ENCODE measurements at places on chromosomes 16 and 17.
A peak's percentile ranks its signal among the peaks of the same experiment; 100 is the strongest.

GRCh38 chr16:86584726-86585721, 6.7 kb downstream of the FOXL1 start:
- no peak for DNase-seq

GRCh38 chr16:66137853-66138252, 228.6 kb upstream of the CDH5 start:
- no peak for DNase-seq

DNA sequence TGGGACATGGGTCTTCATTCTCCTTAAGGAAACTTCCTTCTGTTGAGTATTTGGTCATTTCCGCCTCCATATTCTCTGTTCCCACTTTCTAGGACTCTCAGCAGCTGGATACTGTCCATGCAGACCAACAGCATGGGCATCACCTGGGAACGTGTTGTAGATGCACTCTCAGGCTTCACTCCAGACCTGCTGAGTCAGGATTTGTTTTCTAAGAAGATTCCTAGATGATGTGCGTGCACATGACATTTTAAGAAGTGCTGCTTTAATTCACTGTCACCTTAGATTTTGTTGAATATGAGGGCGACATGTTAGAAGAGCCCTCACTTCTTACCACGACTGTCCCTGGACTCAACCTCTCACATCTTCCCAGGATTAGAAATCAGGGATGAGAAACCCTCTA, 10.0 kb upstream of the SDK2 start:
- DNase-seq = no peak

- no peak for DNase-seq
Measured at GRCh38 chr16:17076092-17076754, 394.5 kb downstream of the XYLT1 start.

DNA sequence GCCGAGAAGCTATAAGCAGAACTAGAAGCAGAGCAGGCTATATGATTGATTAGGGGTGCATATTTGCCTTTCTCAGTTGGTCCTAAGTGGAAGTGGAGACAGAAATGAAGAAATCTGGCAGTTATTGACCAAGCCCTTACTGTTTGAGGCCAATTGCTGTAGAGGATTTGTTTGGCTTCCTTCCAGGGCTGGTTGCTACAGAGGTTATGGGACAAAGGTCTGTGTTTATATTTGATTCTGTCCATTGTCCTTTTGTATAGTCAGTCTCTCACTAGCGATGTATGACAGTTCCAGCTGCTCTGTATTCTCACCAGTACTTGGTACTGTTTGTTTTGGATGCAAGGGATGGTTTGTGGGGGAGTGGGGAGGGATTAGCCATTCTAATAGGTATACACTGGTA, 7.3 kb upstream of the ALOX15 start:
- peak; percentile 80 for DNase-seq
